GM23248 (cell line): ENCODE measurements at places on chromosomes 3 and 15. TPM values are rescaled to one million over a fixed set of nuclear protein-coding genes. Genes with fewer than 3 reads are reported as not detected.

PTPN9 gene
- 28.8 and 30.6 TPM in 2 replicates for total RNA-seq

MRPS25 gene
- total RNA-seq: 7.0 and 27.2 TPM in 2 replicates

LMAN1L gene
- total RNA-seq: not detected in 2 replicates

SCAANT1 gene
- not detected in 2 replicates for total RNA-seq

RAF1 gene
- 87.4 and 91.6 TPM in 2 replicates for total RNA-seq

FAM174B gene
- 1.9 and 4.4 TPM in 2 replicates for total RNA-seq

FBXW12 gene
- total RNA-seq: not detected in 2 replicates

ZNF80 gene
- not detected in 2 replicates for total RNA-seq

CLDN18 gene
- total RNA-seq: not detected in 2 replicates

GCSAM gene
- total RNA-seq: not detected in 2 replicates

FOXL2 gene
- 3.6 and 3.7 TPM in 2 replicates for total RNA-seq

CFAP100 gene
- total RNA-seq: not detected in 2 replicates

LCTL gene
- total RNA-seq: 1.0 TPM in 1 of 2 replicates, not detected in the other

GPR15 gene
- total RNA-seq: not detected in 2 replicates

P2RY12 gene
- not detected in 2 replicates for total RNA-seq

VWA5B2 gene
- total RNA-seq: not detected in 2 replicates

CTSH gene
- total RNA-seq: 1.3 and 5.2 TPM in 2 replicates

A4GNT gene
- not detected in 2 replicates for total RNA-seq

FOXB1 gene
- not detected in 2 replicates for total RNA-seq

ASB14 gene
- not detected in 2 replicates for total RNA-seq

FNDC3B gene
- 123 and 128 TPM in 2 replicates for total RNA-seq

CD200 gene
- 0.76 TPM in 1 of 2 replicates, not detected in the other for total RNA-seq

SERINC4 gene
- total RNA-seq: not detected in 2 replicates

FOXL2NB gene
- 0.54 and 2.5 TPM in 2 replicates for total RNA-seq

SLC27A2 gene
- not detected in 2 replicates for total RNA-seq

TMEM212 gene
- total RNA-seq: not detected in 2 replicates

MAGEL2 gene
- 0.22 TPM in 1 of 2 replicates, not detected in the other for total RNA-seq

CLDN16 gene
- total RNA-seq: 0.11 TPM in 1 of 2 replicates, not detected in the other

ADAMTS9 gene
- total RNA-seq: 1.3 and 1.5 TPM in 2 replicates

NPAP1 gene
- total RNA-seq: not detected in 2 replicates

ZNF148 gene
- 23.1 and 33.1 TPM in 2 replicates for total RNA-seq

SLITRK3 gene
- not detected in 2 replicates for total RNA-seq

SENP5 gene
- total RNA-seq: 30.2 and 36.2 TPM in 2 replicates

PARP15 gene
- under 0.01 TPM in 1 of 2 replicates, not detected in the other for total RNA-seq

CCDC54 gene
- not detected in 2 replicates for total RNA-seq

CPLX3 gene
- total RNA-seq: not detected in 2 replicates

CPNE9 gene
- total RNA-seq: not detected in 2 replicates

PLA2G4E gene
- not detected in 2 replicates for total RNA-seq

SNX22 gene
- not detected in 2 replicates for total RNA-seq

SH2D7 gene
- total RNA-seq: not detected in 2 replicates

PLS1 gene
- 0.13 and 0.54 TPM in 2 replicates for total RNA-seq

SRGAP3 gene
- total RNA-seq: 0.13 and 1.7 TPM in 2 replicates

GOLGA8J gene
- total RNA-seq: not detected in 2 replicates

ZNF501 gene
- 5.4 and 9.0 TPM in 2 replicates for total RNA-seq

C3orf85 gene
- total RNA-seq: not detected in 2 replicates

CADPS gene
- 4.1 and 11.4 TPM in 2 replicates for total RNA-seq

SNX33 gene
- 22.9 and 28.7 TPM in 2 replicates for total RNA-seq

SI gene
- total RNA-seq: not detected in 2 replicates

MUSTN1 gene
- not detected in 2 replicates for total RNA-seq

CD86 gene
- not detected in 2 replicates for total RNA-seq

LRRK1 gene
- total RNA-seq: 6.2 and 6.8 TPM in 2 replicates

IL20RB gene
- total RNA-seq: 97.4 and 107 TPM in 2 replicates

THSD4 gene
- 50.6 and 58.9 TPM in 2 replicates for total RNA-seq

ANKRD63 gene
- total RNA-seq: not detected in 2 replicates

TRIM42 gene
- total RNA-seq: not detected in 2 replicates

CASR gene
- not detected in 2 replicates for total RNA-seq
